ENCODE measurements at places on chromosomes 12 and 14. TPM values are rescaled to one million over a fixed set of nuclear protein-coding genes. Genes with fewer than 3 reads are reported as not detected.

Gene UNC79
- total RNA-seq, result 0.01 TPM

Gene KLHDC1
- total RNA-seq, result 0.09 TPM

Gene SPRYD4
- 1.9 TPM for total RNA-seq

Gene COX8C
- total RNA-seq, result not detected

Gene MYO1H
- total RNA-seq, result not detected

Gene RFC5
- 37.3 TPM for total RNA-seq

Gene DAO
- not detected for total RNA-seq

Gene PTPRQ
- 0.02 TPM for total RNA-seq

Gene GZMB
- not detected for total RNA-seq

Gene LGMN
- 58.4 TPM for total RNA-seq

Gene LRFN5
- not detected for total RNA-seq

Gene HCAR1
- total RNA-seq, result 0.02 TPM

Gene SMIM41
- not detected for total RNA-seq

Gene OR6C2
- total RNA-seq, result not detected

Gene GRIP1
- 6.4 TPM for total RNA-seq

Gene FAM222A
- 4.6 TPM for total RNA-seq

Gene RTN1
- total RNA-seq, result not detected

Gene MMP14
- 0.51 TPM for total RNA-seq

Gene TEX22
- 0.10 TPM for total RNA-seq

Gene KITLG
- 15.0 TPM for total RNA-seq

Gene CLEC9A
- total RNA-seq, result not detected

Gene PELI2
- total RNA-seq, result 1.6 TPM

Gene TTC9
- 3.8 TPM for total RNA-seq

Gene MYF6
- not detected for total RNA-seq

Gene PGAM5
- total RNA-seq, result 43.5 TPM

Gene RDH12
- total RNA-seq, result not detected

Gene SOX5
- not detected for total RNA-seq

Gene JPH4
- total RNA-seq, result 0.21 TPM
